Naive thymus-derived CD4-positive, alpha-beta T cell (primary cell): ENCODE measurements at places on chromosomes 1 and 21. TPM values are rescaled to one million over a fixed set of nuclear protein-coding genes. Genes with fewer than 3 reads are reported as not detected.

TM2D1 gene
- polyA plus RNA-seq, result 38.2 TPM

GRCh38 chr1:155125511-155125945 is 2.1 kb upstream of the EFNA1 start:
- no peak for DNase-seq

LIN28A gene
- polyA plus RNA-seq, result not detected

GRCh38 chr1:229557200-229557850 is 1.2 kb downstream of the ABCB10 start:
- DNase-seq, result peak; percentile 24

C1orf87 gene
- polyA plus RNA-seq, result not detected

- no peak for DNase-seq
Observed at GRCh38 chr1:209432443-209432825, 151.1 kb upstream of the CAMK1G start.

DNA sequence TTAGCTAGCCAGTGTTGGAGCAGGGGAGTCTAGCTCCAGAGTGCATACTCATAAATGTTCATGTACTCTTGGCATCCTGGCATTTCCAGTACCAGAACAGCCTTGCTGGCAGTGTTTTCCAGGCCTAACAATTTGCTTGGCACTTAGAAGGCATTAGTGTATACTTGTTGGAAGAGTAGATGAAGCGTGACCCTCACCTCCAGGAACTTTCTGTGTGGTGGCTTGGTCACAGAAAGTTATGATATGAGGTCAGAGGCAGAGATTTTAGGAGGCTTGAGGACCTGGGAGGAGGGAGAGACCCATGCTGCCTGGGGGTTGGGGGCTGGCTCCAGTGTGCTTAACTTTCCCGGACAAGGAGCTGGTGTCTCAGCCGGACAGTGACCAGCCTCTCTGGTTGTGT is 52.7 kb upstream of the GCLM start:
- DNase-seq, result no peak

- no peak for DNase-seq
Observed at GRCh38 chr1:228727681-228728171, 7.6 kb upstream of the RHOU start.
